CD8-positive, alpha-beta memory T cell (primary cell): ENCODE measurements at places on chromosomes 2 and 18.

DNA sequence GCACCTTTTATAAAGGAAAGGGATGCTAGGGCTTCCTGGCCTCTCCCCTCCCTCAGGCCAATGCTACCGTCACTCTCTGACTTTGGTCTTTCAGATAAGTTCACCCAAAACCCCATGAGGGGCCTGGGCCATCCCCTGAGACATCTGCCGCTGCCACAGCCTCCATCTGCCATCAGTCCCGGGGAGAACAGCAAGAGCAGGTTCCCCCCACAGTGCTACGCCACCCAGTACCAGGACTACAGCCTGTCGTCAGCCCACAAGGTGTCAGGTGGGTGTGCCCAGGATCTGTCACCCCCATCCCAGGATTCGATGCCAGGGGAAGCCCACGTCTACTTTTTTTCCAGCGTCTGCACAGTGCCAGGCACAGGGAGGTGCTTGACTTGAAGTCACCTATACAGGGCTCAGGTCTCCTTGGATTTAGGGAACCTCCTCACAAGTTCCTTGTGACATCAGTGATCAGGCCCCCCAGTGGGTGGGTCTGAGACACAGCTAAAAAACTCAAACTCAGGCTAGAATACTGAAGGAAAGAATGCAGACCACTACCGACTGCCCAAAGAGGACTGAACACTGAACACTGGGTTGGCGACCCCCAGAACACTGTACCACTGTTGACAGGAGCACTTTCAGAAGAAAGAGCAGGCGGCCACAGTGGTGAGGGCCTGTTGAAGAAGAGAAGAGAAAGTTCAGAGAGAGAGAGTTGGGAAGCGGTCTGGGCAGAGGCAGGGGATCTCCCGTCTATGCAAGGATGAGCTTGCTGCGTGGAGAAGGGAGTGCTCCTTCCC is 85.3 kb downstream of the EPAS1 start:
- H3K4me3 ChIP-seq: no peak overlapping the region
- no peak overlapping the region for H3K27ac ChIP-seq
- no peak for DNase-seq
- H3K27me3 ChIP-seq: no peaks in the 10 kb centered on the region

GRCh38 chr2:211800001-211800400 is 738.6 kb downstream of the ERBB4 start:
- H3K4me3 ChIP-seq: no peak overlapping the region

GRCh38 chr18:23373570-23373969 is 79.5 kb upstream of the RIOK3 start:
- no peak for DNase-seq
- H3K27me3 ChIP-seq: no peaks in the 10 kb centered on the region
- H3K4me1 ChIP-seq: no peaks in the 10 kb centered on the region
- H3K4me3 ChIP-seq: no peak overlapping the region

GRCh38 chr18:63379639-63379962 is 12.6 kb upstream of the KDSR start:
- no peak overlapping the region for H3K4me3 ChIP-seq
- H3K27ac ChIP-seq: no peak overlapping the region
- no peaks in the 10 kb centered on the region for H3K36me3 ChIP-seq
- no peaks in the 10 kb centered on the region for H3K4me1 ChIP-seq

- no peaks in the 10 kb centered on the region for H3K36me3 ChIP-seq
- no peak overlapping the region for H3K27ac ChIP-seq
- no peak overlapping the region for H3K4me3 ChIP-seq
- no peaks in the 10 kb centered on the region for H3K4me1 ChIP-seq
- no peaks in the 10 kb centered on the region for H3K27me3 ChIP-seq
These were observed 446.2 kb upstream of the SLC14A2 start for GRCh38 chr18:45168866-45169600.

- H3K27ac ChIP-seq: no peak overlapping the region
- DNase-seq: no peak
- no peaks in the 10 kb centered on the region for H3K36me3 ChIP-seq
- H3K4me3 ChIP-seq: no peak overlapping the region
- no peaks in the 10 kb centered on the region for H3K4me1 ChIP-seq
These were observed 436.4 kb downstream of the EPHA4 start for GRCh38 chr2:221135699-221136098.

GRCh38 chr2:56484906-56485305 is 301.1 kb downstream of the CCDC85A start:
- H3K4me3 ChIP-seq: no peak overlapping the region
- no peaks in the 10 kb centered on the region for H3K4me1 ChIP-seq
- no peak overlapping the region for H3K27ac ChIP-seq

DNA sequence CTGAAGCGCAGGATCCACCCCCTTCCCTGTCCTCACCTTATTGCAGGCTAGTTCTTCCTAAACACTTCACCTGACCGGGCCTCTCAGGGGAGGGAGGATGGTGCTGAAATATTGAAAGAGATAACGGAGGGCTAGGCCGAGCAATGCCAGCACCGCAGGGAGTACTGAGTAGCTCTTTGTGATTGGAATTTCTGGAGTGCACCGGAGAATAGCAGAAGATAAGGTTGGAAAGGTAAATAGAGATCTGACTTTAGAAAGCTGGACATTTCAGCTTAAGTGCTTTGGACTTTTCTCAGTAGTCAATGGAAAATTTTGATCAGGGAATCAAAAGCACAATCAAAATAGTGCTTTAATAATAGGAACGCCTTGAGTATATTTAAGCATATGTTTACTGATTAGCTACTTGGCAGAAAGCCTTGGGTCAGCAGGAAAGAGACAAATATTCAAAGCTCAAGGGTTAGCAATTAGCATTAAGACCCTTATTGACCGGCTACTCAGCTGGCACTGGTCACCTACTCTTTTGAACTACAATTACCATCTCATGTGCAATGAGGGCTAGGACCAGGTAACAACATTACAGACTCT is 142.9 kb upstream of the NDUFV2 start:
- DNase-seq: no peak
- H3K27ac ChIP-seq: no peak overlapping the region
- H3K36me3 ChIP-seq: no peaks in the 10 kb centered on the region

DNA sequence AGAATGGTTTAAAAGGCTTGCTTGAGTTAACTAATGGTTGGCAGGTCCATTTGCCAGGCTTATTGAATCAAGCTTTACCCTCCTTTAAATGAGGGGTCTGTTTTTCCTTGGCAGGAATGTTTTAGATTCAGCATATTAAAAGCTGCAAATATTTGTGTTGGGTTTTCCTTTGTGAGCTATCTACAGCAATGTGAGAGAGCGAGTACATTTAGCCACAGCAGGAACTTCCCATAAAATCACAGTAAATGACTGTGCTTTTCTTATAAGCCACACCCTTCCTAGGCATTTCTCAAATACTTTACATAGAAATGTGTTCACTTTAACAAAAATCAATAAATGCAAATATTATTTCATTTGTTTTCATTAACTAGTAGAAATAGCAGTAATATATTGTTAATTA is 23.9 kb downstream of the CALCRL start:
- H3K27ac ChIP-seq: no peak overlapping the region
- no peak overlapping the region for H3K4me3 ChIP-seq
- no peaks in the 10 kb centered on the region for H3K27me3 ChIP-seq
- H3K4me1 ChIP-seq: no peaks in the 10 kb centered on the region

GRCh38 chr2:158779621-158780020 is 15.5 kb upstream of the DAPL1 start:
- H3K4me1 ChIP-seq: no peaks in the 10 kb centered on the region

DNA sequence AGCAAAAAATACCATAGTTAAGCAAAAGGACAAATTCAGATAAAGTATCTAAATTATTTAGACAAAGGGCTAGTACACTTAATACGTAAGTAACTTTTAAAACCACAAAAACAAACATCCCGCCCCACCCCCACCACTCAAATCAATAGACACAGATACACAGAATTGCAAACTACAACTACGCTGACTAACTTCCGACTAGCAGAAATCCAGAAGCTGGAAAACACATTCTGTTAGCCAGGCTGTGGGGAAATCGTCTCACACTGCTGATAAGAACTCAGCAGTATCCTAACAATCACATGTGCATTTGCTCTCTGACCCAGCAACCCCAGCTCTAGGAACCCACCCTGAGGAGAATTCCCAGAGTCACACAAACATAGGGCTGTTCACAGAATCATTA is 16.6 kb downstream of the FAM168B start:
- peaks cover 44% of the 10 kb centered on the region for H3K36me3 ChIP-seq
- H3K4me3 ChIP-seq: no peak overlapping the region
- H3K27me3 ChIP-seq: no peaks in the 10 kb centered on the region
- no peak for DNase-seq
- no peaks in the 10 kb centered on the region for H3K4me1 ChIP-seq

DNA sequence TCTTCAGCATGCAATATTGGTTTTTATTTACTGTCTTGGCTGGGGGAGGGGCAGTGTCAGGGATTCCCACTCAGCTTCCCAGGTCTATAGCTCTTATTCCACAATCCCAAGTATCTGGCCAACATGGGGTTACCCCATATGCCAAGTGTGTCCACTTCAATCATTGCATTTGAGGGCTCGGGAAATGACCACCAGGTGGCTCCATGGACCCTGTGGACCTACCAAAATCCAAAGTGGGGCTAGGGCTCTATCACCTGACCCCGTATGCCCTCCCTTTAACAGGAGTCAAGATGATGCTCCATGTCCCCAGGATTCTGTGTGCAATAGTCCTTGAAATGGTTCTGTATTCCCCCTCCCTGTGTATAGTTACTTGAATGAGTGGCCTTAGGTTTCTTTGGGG is 12.1 kb upstream of the TRAF3IP1 start:
- H3K36me3 ChIP-seq: no peaks in the 10 kb centered on the region
- H3K27ac ChIP-seq: no peak overlapping the region
- no peaks in the 10 kb centered on the region for H3K27me3 ChIP-seq
- no peaks in the 10 kb centered on the region for H3K4me1 ChIP-seq
